Dorsolateral prefrontal cortex (tissue), 122 donors: ENCODE measurements at places on chromosomes 1 and 21.

DNA sequence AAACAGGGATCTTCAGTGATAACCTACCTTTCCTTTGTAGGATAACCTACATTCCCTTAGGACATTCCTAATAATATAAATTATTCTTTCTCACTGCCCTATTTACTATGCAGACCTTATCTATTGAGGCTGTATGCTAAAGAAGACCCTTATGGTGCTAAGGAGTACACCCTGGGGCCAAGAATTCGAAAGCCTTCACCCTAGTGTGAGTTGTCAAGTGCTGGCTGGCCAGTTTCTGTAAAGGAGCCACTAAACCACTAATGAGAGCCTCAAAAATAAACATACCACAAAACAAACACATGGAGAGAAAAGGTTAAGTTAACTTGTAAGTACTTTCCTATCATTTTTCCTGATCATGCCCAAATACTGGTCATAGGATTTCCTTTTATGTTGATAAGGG, 315.0 kb upstream of the CAMK1G start:
- DNase-seq: no peak

- no peak for DNase-seq
These were observed 36.0 kb downstream of the SEC16B start for GRCh38 chr1:177933881-177934280.

GRCh38 chr1:44652445-44653106, 21.7 kb downstream of the TMEM53 start:
- peak; percentile 87 for DNase-seq

DNA sequence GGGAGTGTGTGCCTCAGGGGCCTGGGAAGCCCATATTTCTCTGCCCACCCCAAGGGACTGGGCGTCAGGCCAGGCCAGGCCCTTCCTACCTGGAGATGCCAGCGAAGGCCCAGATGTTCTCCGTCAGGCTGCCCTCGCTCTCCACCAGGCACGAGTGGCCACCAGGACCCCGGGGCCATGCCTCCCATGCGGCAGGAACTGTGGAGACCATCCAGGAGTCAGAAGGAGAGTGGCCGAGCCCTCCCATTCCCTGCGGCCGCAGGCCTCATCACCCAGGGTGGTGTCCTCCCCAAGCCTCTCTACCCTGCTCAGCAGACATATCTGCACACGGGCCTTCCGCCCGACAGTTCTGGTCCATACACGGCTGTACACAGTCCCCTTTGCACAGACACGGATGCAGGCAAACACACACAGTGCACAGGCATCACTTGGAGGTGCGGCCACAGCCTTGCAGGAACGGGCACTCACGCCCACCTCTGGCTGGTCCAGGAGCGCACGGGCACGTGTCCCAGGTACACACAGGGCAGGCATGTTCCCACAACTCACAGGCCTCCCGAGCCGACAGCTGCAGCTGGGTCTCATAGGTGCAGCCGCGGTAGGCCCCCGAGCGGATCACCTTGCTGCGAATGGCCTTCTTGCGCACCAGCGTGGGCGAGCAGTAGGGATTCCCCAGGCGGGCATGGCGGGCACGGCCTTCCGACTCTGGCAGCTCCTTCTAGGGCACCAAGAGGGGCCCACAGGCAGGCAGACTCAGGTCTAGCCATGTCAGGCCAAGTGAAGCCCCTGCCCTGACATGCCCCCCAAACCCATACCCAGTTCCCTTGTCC, 5.9 kb upstream of the KIF17 start:
- DNase-seq: no peak

DNA sequence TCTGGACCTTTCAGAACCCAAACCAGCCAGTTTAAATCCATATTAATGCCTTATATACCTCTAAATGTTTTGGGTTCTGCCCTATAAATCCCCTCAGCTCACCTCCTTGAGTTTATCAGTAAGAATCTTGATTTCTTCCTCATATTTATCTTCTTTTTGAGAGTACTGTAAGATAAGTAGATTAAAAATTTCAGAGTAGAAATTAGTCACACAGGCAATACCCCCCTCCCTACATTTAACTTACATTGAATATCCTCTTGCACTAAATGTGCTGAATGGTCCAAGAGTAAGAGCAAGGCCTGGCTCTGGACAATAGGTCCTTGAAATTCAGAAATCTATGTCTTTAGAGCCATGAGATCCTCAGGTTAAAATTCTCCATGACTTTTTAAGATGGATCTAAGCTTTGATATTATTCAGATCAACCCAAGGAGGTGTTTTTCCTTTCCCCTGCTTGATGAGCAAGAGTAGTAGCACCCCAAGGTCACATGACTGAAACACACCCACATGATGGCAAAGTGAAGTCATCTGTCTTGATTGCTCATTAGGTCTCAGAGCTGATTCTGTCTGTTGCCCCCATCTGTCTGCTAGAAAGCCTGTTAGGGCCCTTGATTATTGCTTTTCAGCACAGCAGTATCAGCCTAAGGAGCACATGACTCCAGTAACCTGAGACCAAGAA, 15.8 kb upstream of the NUP210L start:
- no peak for DNase-seq

- no peak for DNase-seq
These were observed 93.0 kb downstream of the HLCS start for GRCh38 chr21:36873513-36873912.

GRCh38 chr1:223819730-223820514, 25.8 kb downstream of the TP53BP2 start:
- no peak for DNase-seq
